ENCODE measurements at places on chromosomes 16 and 17.

GRCh38 chr17:33175562-33175961 lies 117.5 kb downstream of the ASIC2 start:
- DNase-seq: no peak

GRCh38 chr17:61230972-61231820 lies 168.4 kb upstream of the TBX2 start:
- no peak for DNase-seq

DNA sequence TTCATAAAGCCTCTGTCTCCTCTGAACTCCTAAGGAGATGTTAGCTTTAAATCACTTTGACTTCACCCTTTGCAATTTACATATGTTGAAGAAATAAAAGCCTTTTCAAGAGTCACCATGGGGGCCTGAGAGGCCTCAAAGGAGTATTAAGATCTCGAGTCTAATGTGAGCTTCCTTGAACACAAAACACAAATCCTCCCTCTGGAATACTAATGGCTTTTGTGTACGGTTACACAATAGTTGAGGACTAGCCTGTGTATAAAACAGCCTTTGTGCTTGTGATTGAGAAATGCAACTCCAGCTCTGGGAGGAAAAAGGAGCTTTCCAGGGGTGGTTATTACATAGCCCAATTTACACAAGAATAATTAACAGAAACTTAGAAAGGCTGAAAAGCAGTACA lies 1140.2 kb downstream of the CDH11 start:
- DNase-seq: no peak

DNA sequence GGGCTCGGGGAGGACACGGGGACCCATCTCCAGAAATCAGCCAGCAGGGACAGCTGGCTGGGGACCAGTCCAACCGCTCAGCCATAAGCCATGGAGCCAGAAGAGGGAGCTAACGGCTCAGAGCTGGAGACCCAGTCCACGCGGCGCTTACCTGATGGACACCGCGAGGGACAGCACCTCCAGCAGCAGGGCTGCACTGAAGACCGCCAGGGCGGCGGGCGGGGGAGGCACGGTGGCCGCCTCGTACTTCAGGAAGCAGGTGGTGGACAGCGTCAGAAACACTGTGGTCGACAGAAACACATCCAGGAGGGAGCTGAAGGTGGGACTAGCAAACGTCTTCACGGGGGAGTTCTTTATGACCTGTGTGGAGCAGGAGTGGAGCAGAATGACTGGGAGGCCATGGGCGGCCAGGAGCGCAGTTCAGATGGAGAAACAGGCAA lies 102.6 kb upstream of the CREBBP start:
- peak; percentile 75 for DNase-seq

DNA sequence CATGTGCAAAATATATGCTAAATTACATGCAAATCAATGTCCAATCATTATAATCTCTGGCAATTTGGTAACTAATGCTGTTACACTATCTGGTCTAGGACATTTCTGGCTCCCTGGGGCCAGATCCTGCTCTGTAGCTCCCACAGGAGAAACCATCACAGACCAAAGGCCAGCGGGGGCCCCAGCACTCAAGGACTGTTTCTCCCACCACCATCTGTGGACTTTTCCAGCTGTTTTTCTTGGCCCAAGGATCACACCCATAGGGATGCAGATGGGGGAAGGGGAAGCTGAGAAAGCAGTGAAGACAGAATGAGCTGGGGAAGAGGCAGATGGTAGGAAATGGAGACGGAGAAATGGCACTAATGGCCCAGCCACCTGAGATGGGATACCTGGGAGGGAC lies at the start of gene HIGD1B:
Gene HIGD1B, plus strand, starts transcription at position 298 of the 400 bp plus-strand sequence. CDS start 270 bp downstream, outside the sequence.
- DNase-seq: no peak

DNA sequence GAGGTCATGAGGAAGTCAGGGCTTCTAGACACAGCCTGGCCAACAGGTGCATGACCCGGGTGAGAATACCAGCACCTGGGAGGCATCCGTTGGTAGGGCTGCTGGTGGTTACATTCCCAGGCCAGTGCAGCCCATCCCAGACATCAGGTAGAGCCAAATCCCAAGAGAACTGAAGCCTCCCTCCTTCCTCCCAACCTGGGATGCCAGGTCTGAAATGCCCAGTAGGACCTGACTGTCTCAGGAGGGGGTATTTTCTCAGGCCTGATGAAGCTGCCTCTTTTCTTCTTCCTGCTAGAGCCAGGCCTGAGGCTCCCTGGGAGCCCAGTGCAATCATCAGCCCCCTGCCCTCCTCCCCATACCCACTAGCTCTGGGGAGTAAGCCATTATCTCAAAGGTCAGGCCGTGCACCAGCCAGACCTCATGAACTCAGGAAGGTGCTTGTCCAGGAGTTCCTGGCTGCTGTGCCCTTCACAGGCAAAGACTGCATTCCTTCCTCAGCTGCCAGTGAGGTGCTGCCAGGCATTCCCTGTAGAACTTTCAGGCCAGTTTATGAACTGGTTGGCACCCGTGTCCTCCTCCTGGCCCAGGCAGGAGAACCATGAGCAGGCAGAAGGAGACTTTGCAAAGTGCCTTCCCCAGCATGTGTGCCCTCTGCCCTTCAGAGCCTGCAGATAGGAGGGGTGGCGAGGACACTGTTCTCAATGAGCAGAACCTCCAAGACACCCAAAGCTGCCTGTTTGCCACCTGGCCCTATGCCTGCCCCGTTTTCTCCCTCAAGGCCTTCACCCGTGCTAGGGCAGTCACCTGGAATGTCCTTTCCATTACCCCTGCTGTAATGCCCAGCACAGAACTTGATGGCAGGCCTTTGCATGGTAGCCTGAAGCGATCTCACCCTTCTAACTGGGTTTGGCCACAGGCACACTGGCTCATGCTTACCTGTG lies 7.6 kb downstream of the TBX2 start:
- DNase-seq: no peak

DNA sequence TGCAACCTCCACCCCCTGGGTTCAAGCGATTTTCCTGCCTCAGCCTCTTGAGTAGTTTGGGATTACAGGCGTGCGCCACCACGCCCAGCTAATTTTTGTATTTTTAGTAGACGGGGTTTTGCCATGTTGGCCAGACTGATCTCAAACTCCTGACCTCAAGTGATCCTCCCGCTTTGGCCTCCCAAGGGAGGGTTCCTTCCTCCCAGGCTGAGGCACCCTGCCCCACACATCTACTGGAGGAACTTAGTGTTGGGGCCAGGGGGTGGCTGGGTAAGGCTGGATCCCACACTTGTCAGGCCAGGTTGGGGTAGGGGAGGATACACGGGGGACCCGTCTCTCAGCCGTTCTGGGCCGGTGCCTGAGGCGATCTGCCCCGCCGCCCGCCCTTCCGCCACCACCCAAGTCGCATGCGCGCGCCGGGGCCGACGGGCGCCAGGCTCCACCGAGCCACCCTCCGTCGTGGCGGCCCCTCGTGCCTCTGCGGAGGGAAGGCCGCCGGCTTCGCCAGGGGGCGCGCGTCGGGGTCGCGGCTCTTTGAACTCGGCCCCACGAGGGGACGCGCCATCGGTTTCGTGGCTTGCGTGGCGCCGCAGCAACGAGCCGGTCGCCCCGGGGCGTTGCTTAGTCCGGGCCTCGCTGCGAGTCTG lies 15.9 kb downstream of the GRB7 start:
- DNase-seq: no peak

- DNase-seq: no peak
Observed at GRCh38 chr17:61352781-61353491, 46.7 kb upstream of the TBX2 start.

GRCh38 chr17:33377837-33378595 lies 84.9 kb upstream of the ASIC2 start:
- DNase-seq: no peak

GRCh38 chr17:64282753-64283080 lies 19.7 kb upstream of the TEX2 start:
- no peak for DNase-seq

DNA sequence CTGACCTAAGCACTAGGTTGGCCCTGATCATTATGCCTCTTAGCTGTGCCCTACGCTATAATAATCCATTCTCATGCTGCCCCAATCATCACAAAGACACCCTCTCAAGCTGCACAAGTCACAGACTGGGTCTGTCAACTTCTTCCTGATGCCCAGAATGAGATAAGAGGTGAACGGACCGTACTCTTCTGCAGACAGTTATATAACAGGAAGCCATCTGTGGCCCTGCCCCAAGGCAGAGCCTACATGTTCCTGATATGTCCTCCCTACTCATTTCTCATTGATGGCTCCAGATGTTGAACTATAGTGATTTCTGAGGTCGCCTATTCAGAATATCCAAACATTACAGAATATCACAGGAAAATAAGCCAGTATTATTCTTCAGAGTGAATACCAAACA lies 471.6 kb upstream of the ERCC4 start:
- DNase-seq: no peak

GRCh38 chr16:14579266-14579665 lies 50.8 kb downstream of the PARN start:
- DNase-seq: no peak

DNA sequence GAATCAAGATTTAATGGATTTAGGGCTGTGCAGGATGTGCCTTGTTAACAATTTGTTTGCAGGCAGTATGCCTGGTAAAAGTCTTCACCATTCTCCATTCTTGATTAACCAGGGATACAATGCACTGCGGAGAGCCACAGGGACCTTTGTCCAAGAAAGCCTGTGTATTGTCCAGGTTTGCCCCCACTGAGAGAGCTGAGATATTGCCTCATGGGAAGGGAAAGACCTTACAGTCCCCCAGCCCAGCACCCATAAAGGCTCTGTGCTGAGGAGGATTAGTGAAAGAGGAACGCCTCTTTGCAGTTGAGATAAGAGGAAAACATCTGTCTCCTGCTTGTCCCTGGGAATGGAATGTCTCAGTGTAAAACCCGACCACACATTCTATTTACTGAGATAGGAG lies 2169.6 kb downstream of the TP53TG3F start:
- DNase-seq: no peak

DNA sequence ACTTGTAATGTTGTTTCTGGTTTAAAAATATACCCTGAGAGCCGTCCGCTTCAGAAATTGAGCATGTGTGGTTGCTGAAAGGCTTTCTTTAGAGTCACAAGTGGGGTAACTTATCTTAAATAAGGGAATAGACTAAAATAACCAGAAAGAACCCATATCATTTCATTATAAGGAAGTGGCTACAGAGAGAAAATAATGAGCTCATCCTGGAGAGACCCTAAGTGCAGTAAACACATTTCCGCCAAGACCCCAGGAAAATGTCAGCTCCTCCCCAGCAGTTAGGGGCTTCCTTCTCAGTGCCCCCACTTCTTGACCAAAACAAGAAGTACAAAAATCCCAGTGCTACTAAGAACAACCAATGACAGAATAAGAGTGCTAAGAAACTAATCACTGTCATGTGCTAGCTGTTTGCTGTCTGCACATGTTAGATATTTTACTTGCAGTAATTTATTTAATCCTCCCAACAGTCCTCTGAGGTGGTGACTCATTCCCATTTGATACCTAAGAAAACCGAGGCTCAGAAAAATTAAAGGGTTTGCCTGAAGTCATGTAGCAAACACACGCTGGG lies 83.5 kb downstream of the CDYL2 start:
- no peak for DNase-seq

DNA sequence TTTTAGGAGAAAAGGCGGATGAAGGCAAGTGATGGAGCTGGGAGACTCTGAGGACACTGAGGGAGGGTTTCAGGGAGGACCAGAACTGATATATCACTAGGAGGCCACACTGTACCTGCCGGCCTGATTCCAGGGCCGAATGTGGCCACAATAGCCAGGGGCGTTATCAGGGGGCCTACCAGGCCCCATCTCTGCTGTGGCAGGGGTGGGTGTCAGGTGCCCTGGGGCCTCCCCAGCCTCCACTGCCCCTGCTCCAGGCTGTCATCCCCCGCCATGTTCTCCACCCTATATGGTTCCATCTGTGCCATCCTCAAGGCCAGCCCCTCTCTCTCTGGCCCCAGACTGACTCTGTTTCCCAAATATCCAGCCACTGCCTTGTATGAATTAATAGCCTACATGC lies 246.5 kb downstream of the GSG1L start:
- DNase-seq: no peak

DNA sequence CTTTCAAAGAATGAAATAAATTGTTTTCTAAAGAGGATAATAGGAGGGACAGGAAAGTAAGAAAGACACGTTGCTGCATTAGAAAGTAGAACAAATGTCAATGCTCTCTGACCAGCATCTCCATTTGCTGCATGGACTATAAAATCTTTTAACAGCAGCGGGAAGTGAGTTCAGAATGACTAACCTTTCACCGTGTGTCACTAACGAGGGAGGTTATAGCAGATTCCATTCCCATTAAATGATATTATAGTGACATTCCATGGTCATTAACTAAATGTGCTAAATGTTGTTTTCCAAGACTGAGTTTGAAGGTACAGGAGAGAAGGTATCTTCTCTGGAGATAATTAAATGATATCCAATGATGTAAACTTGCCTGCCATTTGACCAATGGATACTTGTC lies 127.1 kb upstream of the HS3ST3A1 start:
- no peak for DNase-seq

DNA sequence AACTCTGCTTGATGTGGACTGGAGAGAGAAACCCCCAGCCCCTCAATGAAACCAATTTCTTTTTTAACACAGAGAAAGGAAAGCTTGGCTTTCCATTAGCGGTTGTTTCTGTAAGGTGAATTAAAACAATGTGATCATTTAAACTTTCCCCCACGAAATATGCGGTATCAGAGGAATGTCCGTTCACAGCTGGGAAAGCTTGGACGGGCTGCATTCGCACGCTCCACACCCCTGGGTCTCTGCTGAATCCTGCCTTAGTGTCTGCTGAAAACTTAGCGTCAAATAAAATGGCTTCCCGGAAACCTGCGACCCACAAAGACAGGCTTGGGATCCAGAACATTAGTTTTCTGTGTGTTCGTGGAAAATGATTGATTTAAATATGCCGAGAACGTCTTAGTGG lies 71.7 kb downstream of the C16orf95 start:
- DNase-seq: no peak

GRCh38 chr17:82463925-82464566 lies 5.5 kb downstream of the NARF start:
- no peak for DNase-seq

DNA sequence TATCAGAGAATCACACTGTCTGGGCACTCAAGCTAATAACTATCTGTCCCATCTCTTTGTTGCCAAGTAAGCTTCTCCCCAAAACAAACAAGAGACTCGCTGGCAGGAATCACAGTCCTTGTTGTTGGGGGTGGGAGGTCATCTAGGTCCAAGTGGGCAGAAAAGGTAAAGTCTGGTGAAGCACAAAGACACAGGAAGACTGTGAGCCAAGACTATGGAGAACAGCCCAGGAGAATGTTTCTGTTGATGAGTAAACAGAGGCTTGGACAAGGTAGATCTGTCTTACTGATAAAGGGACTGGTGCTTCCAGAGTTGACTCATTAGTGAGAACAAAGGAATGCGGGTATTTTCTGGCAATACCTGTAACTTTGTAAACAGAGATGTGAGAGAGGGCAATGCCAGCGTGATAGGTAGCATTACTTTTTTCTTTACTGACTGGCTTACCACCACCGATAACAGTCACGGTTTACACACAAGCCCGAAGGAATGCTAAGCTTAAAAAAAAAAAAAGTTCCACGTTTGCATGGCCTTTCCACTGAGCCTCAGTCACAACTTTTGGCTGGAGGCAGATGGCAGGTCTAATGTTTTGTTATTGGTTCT lies 11.5 kb upstream of the MMD start:
- DNase-seq: peak; percentile 93

- DNase-seq: peak; percentile 66
Observed at GRCh38 chr16:88638323-88639230, at the start of gene IL17C. TSS of gene IL17C (plus strand) at chr16:88638572. CDS start at chr16:88638642, 70 bp downstream.

All from SW480 (cell line).